Cardiac fibroblast (primary cell): ENCODE measurements at places on chromosomes 3 and 15.

DNA sequence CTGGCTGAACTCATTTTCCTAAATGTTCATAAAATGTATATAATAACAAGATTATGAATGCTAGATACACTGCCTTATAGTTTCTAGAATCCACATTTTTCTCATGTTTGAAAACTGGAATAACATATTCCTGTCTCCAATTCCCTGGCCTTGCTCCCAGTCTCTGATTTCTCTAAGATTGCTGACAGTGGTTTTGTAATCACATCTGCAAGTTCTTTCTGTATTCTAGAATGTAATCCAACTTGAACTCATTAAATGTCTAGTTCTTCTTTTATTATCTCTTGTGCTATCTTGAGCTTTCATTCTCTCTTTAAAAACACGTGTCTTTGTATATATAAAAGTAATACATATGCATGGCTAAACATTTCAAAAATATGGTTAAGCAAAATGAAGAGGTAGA, 215.2 kb upstream of the ADAMTS9 start:
- peak; percentile 56 for DNase-seq

DNA sequence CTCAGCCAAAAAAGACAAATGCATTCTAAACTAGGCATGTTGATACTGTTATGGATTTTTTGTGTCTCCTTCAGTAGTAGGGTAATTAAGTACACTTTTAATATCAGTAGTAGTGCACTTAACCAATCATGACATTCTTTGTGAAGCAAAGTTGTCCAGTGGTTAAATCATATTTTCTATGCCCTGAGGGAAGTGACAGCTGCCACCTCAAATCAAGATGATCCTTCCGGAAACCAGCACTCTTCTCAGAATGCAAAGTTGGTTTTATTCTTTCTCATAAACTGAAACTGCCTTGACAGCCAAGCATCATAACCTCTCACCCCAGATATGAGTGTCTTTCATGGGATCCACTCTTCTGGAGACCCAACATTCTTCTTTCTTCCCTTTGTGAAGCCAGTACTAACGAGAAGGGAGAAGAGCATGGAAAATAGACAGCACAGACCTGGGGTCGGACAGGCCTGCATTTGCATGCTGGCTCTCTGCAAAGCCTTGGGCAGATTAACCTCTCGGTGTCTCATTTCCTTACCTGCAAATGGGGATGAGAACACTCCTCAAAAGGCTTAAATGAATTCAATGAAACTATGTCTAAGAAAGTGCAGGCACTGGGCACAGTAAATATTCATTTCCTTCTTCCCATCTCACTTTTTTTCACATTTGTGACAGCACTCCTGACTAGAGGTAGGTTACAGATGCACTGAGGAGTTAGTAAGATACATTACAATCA, 13.2 kb downstream of the AAGAB start:
- no peak for DNase-seq

DNA sequence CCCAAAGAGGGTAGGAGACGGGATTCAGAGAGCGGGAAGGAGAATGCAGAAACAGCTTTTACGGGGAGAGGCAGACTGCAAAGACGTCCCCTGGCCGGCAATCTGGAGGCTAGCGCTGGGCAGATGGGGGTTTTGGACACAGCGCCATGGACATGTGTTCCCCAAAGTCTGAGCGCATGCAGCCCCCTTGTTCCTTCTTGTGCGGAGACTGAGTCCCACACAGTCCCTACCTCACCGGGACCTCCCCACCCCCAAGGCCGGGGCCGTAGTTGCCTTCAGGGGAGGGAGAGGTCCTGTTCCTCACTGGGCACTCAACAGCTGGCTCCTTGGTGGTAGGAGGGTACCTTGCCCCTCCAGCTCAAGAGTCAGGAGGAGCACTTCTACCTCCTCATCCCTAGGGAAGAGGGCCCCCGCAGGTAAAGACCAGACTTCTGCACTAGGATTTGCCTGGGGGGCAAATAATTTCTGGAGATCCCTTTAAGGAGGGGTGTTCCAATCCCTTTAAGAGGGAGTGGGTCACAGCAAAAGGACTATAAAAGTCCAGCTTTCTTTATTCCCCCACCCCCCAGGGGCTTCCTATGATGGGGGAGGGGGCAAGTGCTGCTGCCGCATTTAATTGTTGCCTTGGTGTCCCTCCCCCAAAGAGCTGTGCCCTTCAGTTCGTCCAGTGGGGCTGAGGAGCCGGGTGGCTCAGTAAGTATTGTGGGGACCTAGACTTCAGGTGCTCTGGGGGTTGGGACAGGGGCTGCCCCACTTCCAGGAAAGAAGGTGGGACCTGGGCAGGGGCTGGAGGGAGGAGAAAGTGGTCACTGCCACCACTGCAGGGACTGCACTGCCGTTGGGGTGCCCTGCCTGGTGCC, 3.6 kb upstream of the BAHD1 start:
- DNase-seq = no peak

DNA sequence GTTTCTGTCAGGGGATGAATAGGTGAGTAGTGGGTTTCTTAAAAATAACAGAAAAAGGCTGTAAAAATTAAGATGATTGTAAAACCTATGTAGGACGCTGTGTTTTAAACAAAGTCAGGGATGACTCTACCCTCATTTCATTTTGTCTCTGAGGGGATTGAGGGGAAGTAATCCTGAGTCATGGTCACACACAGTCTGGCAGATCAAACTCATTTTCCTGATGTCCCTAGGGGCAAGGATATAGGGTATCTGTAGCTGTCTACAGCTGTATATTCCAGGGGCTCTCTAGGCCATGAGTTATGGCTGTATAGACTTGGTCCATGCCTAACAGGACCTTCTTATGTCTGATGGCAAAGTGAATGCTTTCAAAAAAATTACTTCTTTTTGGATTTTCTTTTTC, 421.1 kb downstream of the PDCD6IP start:
- no peak for DNase-seq

DNA sequence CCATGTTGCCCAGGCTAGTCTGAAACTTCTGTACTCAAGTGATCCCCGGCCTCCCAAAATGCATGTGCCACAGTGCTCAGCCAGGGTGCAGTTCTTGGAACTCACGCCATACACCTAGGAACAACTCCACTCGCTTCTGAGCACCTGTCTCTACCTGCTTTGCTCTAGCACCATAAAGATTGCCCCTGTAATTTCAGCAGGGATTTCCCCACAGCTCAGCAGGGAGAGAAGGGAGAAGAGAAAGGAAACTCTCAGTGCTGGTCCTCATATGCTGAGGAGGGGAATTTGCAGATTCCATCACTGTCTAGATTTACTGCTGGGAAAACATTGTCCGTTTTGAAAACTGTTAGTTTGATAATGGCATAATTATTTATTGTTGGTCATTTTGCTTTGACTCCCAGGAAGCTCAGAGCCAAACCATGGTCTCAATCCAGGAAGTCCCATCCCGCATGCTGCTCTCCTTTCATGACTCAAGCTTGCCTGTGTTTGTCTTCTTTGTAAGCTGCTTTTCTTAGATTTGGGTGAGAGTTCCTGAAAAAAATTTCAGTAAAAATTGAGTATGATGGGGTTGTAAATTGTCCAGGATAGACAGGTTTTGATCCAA, 24.2 kb downstream of the TRIM71 start:
- peak; percentile 33 for DNase-seq

DNA sequence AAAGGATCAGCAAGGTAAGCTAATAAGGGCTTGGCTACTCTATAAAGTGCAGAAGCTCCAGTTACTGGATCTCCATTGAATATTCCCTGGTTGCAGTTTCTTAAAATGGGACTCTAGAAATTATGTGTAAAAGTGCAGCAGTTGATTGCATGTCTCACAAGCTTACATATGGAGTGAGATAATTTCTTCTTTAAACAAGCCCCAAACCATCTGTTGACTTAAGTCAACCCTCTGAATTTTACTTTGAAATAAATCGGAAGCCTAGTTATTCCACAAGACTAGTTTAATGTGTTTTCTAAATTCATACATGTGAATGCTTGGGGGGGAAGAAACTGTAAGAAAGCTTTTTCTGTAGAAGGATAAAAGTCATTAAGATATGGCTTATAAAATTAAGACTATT, 664.2 kb downstream of the NLGN1 start:
- DNase-seq = no peak

- no peak for DNase-seq
Observed at GRCh38 chr15:63046917-63047760, 4.6 kb downstream of the TPM1 start.

DNA sequence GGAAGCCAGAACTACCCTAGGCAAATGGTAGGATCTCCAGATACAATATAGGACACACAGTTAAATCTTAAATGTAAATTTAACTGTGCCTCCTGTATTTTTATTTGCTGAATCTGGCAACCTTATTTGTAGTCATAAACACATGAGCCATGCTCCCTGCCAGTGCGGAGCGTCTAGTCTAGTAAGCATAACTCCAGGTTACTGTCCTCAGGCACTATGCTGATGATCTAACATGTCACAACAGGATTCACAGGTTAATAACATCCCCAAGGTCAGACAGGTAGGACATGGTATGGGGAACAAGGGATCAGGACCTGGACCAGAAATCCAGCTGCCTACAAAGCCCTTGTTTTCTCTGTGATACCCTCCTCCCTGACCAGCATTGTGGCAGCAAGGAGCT, 305.1 kb downstream of the CACNA2D3 start:
- no peak for DNase-seq

- DNase-seq = peak; percentile 80
Observed at GRCh38 chr3:24119321-24119751, 174.2 kb downstream of the NR1D2 start.

- peak; percentile 47 for DNase-seq
Observed at GRCh38 chr3:23648326-23648995, 157.3 kb upstream of the UBE2E1 start.

DNA sequence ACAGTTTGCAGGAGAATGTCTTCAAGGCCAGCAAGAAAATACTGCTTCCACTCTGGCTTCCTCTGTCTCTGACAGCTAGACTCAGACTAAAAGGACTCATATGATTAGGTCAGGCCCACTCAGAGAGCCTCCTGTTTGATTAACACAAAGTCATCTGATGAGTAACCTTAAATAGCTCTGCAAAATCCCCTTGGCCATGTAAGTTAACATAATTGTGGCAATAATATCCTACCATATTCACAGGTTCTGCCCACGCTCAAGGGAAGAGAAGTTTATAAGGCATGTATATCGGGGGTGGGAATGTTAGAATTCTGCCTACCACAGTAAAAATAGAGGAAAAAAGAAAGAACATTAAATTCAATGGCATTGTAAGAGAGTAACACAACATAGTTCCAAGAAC, 20.6 kb upstream of the HHATL start:
- DNase-seq = no peak

DNA sequence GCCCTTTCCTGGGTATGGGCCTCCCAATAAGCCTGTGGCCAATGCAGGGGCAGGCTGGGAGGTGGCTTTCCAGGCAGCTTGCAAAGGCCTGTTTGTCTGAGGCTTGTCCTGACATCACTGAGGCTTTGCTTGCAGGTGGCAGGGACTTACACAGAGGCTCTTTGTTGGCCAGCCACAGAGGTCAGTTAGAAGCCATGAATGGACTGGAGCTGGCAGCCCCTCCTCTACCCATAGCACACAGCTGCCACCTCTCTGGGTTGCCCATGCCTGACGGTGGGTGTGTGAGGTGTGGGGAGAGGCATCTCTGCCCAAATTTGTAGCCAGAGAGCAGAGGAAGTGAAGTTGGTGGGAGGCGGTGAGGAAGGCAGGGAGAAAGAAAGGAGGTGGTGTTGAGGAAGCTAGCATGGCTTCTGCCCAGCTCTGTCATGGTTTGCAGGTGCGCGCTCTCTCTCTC, 17.1 kb downstream of the LIMD1 start:
- DNase-seq = no peak

DNA sequence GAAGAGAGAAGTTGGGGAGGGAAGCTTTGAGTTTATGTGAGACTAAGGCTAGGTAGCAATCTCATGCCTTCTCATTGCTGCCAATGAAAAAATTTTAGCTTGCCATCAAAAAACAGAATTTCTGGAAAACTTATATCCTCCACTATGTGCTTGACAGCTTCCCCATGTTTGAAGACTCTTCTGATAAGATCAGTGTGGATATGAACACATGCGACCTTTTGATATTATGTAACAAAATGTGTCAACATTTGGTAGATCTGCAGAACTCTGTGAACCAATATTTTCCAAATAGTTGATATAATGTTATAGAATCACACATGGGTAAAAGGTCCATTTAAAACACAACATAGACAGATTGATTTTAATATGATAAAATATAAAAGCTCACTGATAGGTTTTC, 380.9 kb upstream of the PROK2 start:
- no peak for DNase-seq

GRCh38 chr3:53114011-53114400, 16.2 kb downstream of the RFT1 start:
- peak; percentile 83 for DNase-seq

- DNase-seq = no peak
Observed at GRCh38 chr3:61719278-61719977, 158.1 kb downstream of the PTPRG start.

DNA sequence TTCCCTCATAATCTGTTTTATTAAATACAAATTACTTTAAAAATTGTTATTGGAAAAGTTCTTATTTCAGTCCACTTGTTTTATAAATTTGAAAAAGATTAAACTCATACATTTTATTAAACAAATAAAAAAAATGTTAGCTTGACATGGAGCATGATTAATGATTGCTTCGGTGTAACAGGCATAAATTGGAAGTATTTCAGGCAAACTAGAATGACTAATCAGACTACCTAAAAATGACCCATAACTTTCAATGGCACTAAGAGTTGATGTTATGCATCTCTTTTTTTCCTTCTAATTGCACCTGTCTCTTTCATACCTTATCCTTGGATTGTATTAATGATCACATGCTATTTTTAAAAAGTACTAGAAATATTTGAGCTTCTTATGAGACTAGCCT, 343.3 kb downstream of the ZNF385D start:
- peak; percentile 31 for DNase-seq

GRCh38 chr15:85414495-85414894, 34.1 kb downstream of the AKAP13 start:
- peak; percentile 63 for DNase-seq

- no peak for DNase-seq
Observed at GRCh38 chr3:38980938-38981337, 70.8 kb downstream of the SCN11A start.

- DNase-seq = no peak
Observed at GRCh38 chr3:143482106-143483088, 362.8 kb downstream of the CHST2 start.

DNA sequence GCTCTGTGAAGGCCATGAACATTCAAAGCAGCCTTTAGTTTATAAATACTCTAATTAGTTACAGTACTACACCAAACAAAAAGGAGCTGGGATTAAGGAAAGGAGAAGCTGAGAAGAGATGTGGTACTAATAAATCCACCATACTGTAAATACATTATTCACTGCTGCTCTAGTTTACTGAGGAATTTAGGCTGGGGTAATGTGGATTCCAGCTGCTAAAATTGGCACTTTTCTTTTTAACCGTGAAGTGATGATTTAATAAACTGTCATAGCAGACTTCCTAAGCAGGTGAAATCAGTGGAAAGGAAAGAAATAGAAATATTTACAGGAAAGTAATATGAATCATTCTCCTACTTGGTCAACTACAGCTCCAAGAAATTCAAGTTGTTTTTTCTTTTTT, 88.7 kb downstream of the TFG start:
- DNase-seq = no peak

DNA sequence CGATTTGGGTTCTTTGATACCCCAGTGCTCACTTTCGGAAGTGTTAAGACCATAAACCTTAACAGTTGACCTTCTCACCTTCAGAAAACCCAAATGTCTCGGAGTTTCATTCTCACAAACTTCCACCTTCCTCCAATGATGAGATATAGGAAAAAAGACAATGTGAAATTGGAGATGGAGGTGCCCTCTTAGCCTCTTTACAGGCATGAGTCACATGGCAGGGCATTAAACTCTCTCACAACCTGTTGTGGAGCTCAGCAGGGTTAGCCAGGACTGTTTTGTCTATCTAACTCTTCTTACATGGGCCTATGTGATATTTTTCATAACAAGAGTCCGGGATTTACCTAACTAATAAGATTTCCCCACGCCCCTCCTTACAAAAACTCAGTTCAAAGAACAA, 10.7 kb downstream of the AGTR1 start:
- no peak for DNase-seq
